ENCODE measurements at places on chromosomes 7 and 10. TPM values are rescaled to one million over a fixed set of nuclear protein-coding genes. Genes with fewer than 3 reads are reported as not detected.

GRCh38 chr7:30164567-30164966, 29.8 kb downstream of the MTURN start:
- DNase-seq: no peak

DNA sequence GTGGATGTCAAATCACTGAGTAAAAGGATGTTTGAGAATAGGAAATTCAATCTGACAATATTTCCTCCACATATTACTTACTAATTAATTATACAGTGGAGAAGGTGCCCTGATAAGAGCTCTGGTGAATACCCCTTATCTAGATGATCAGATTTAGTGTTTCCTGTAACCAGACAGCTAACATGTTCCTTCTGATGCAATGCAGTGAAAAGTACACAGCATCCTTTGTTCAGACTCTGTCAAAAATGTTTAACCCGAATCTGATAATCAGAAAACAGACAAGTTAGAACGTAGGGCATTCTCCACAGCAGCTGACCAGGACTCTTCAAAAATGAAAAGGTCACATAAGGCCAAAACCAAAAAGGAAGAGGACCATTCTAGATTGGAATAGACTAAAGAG, 46.2 kb downstream of the WDR11 start:
- DNase-seq: no peak

DOCK1 gene
- total RNA-seq: 28.8 TPM

SEMA3C gene
- total RNA-seq: 0.89 TPM

ASB10 gene
- total RNA-seq: not detected

GRCh38 chr7:140977741-140978140, 37.0 kb downstream of the MRPS33 start:
- no peak for DNase-seq

DNA sequence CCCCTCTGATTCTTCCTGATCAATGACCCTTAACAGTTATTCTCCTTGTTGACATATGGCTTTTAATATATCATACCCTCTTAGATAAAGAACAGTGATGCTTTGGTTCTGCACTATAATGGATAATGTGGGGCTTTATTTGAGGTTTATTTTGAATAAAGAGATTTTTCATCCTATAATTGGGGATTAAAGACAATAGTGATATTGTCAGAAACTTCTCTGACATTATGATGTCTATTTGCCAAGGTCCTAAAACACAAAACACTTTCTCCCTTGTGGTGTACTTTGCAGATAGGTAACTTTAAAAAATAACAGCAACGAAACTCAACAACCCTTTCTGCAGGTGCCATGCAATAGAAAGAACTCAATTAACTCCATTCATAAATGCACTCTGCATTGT, 243.6 kb upstream of the RHOBTB1 start:
- DNase-seq: no peak

GRCh38 chr7:107404740-107405537, 64.9 kb upstream of the GPR22 start:
- no peak for DNase-seq

DNA sequence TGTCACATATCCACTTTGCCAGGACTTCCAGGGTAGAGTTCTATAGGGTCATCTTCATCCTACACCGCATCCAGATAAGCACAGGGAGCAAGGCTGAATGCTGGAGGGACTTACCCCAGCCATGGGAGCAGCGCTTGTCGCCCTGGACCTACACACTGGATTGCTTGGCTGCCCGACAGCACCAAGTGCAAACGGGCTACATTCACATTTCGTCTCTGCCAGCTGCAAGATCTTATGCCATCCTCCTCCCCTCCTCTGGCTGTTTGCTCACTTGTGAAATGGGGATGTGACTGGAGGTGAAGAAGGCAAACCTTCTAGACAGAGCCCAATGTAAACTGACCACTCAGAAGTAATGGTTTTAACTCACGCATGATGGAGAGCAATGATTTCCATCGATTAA, 1.0 kb downstream of the DDC start:
- no peak for DNase-seq

DNA sequence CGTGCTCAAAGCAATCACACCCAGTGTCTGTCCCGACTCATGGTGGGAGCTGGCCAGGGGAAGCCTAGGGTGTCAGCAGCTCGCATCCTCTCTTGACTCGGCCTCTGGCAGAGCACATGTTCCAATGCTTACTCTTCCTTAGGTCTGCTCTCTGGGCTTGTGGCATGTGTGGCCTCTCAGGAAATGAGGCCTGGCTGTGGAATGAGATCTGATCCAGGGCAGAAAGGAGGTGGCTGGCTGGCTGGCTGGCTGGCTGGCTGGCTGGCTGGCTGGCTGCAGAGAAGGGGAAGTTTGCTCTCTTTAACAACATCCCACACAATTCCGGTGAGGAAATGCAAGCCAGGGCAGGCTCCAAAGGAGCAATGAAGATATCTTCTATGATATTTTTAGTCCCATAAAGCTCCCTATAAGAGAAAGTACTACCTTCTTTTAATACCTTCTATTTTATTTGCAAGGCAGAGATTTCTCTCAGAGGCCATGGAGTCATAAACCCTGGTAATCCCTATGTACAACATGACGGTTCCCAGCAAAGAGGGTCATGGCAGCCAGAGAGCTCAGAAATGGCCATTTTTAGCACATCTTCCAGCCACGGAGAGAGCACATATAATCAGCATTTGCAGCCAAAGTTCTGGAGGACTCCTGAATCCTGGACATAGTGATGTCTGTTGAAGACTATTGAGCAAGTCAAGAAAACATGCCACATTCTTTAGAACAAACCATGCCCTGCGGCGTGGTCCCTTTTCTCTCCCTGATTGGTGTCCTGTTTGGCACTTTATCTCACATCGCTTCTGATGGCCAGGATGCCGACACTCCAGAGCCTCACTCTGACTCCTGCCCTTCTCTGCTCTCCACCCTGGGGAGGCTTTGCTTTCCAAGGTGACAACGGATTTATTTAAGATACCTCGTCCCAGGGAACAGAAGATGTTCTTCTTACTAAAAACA, 153.7 kb downstream of the FANK1 start:
- no peak for DNase-seq

DNA sequence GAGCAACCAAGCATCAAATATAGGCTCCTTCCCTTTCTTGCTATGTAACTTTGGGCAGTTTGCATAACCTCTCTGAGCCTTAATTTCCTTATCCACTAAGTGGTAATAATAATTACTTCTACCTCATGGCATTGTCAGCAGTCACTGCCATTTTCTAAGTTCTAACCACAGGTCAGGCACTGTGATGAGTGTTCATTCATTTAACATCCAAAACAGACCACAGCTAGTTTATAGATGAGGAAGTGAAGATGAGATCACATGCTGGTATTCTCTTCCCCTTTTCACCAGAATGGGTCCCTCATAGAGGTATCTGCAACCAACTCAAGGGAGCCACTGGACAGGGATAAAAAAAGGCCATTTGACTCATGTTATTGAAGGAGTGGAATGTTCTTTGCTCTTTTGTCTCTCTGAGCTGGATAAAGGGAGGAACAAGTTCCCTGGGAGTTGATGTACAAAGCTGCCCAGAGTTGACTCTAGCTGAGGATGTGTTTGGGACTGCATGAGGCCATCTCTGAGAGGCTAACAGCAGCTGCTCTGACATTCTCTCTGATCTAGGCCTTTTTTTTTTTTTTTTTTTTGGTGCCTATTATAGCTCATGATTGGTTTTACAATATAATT, 65.0 kb downstream of the DNAJC12 start:
- DNase-seq: no peak

GRM3 gene
- total RNA-seq: 0.09 TPM

GRCh38 chr7:106583706-106584690, 77.0 kb downstream of the CCDC71L start:
- DNase-seq: no peak

ACTR3C gene
- total RNA-seq: 3.0 TPM

DNA sequence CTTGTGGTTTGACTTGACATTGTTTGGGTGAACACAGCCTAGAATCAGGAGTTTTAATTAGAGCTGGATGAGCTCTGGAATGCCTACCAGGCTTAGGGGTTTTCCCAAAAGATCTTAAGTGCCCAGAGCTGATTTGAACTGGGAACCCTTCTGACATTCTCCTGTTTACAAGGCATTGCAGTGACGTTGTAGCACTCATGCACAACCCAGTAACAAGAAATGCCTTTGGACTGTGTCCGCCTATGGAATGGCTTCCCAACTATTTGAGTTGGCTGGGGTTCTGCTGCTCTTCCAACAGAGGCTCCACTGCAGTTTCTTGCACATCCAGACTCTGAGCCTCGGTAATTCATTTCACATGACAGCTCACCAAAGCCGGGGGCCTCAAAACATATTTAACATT, 76.7 kb upstream of the MKX start:
- no peak for DNase-seq

- no peak for DNase-seq
Measured at GRCh38 chr7:83921271-83921940, 272.5 kb upstream of the SEMA3E start.

GRCh38 chr7:55108818-55109217, 90.0 kb downstream of the EGFR start:
- DNase-seq: no peak

- DNase-seq: no peak
Measured at GRCh38 chr10:88608052-88608732, 21.6 kb downstream of the LIPJ start.
